ENCODE measurements at places on chromosomes 6 and 20.

GRCh38 chr6:1761477-1761877 is 151.8 kb downstream of the FOXC1 start:
- no peak for DNase-seq

DNA sequence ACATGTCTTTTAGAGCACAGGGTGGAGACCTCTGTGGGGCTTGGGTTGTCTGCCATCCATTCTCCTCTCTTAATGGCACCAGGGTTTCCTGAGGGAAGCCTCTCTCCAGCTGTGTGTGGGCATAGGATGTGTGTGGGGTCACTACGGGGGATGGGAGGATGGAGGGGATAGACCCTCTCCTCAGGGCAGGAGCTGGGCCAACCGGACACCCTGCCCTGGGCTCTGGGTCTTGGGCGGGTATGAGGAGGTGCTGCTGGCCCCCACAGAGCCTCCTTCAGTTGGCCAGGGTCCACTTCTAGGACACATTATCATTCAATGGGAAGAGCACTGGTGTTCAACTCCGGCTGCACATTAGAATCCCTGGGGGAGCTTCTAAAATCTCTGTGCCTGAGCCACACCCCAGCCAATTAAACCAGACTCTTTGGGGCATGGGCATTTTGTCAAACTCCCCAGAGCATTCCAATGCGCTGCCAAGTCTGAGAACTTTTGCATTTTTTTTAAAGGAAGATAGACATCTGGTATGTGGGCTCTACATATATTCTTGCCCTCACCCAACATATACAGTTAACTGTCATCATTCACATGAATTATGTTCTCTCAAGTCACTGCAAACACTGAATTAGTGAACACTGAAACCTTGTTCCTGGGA is 38.5 kb downstream of the TRAM2 start:
- DNase-seq, result no peak

- DNase-seq, result no peak
Observed at GRCh38 chr6:125793863-125794262, 3.1 kb downstream of the NCOA7 start.

DNA sequence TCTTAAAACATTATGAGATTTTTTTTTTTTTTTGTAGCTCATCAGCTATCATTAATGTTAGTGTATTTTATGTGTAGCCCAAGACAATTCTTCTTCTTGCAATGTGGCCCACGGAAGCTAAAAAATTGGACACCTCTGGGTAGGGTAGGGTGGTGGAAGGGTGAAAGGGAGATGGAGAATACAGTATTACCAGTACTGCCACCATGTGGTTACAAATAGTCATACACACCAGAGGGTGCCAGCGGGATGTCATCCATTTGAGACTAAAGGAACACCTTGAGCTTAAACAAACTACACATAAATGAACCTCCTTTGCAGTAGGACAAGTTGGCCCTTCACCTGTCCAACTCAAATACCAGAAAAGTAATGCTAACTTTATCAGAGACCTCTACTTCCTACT is 601.9 kb downstream of the HTR1B start:
- DNase-seq, result no peak

- no peak for DNase-seq
Observed at GRCh38 chr20:8645326-8645725, 423.6 kb upstream of the PLCB4 start.

DNA sequence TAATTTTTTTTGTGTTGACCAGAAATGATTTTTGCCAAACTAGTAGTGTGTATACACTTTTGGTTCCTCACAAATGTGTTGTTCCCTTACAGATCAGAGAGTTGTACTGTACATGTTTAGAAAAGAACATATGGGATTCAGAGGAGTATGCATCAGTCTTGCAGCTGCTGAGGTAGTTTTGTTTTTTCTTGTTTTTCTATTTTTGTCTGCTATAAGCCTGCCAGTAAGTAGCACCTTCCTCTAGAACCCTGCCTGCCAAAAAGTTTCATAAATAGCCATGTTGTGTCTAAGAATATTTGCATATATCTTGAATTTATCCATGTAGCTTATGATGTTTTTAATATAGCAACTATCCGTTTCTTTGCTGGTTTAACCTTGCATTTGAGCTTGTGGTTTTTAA is 46.4 kb downstream of the ORC3 start:
- no peak for DNase-seq

DNA sequence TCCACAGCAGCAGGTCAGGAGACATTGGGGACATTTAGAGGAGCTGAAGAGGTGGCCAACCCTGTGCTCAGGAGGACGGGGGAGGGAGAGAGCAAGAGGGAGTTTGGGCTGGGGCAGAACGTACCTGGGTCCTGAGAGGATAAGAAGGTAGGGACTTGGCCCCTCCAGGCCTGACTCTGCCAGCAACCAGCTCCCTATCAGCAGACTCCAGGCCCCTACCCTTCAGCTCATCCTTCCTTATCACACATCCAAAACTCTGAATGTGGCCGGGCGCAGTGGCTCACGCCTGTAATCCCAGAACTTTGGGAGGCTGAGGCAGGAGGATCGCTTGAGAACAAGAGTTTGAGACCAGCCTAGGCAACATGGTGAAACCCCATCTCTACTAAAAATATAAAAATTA is 5.0 kb downstream of the STMN3 start:
- no peak for DNase-seq

DNA sequence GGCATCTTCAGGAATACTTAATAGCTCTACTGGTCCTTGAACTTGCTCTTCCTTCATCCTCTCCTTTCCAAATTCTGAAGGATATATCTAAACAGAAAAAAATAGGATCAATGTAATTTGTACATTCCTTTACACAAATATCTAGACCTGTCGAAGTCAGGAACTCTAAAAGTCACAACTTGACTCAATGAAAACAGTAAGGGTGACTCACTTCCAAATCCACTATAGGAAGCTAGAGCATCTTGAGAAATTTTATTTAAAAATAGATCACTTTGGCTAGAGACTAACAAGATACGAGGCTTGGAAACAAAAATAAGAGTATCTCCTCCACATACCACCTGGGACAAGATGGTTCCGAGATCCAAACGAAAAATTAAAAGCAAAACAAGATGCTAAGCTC is 12.2 kb downstream of the ESF1 start:
- DNase-seq, result no peak

DNA sequence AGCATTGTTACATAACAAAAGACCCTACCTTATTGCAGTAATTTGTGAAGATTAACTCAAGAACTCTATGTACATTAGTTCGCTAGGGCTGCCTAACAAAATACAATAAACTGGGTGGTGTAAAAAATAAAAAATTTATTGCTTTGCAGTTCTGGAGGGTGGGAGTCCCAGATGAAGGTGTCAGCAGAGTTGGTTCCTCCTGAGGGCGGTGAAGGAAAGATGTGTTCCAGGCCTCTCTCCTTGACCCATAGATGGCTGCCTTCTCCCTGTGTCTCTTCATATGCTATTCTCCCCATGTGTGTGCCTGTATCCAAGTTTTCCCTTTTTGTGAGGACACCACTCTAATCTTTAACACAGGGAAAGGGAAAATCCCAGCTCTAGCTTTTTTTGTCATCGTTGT is 305 bp upstream of the VNN1 start:
- DNase-seq, result no peak

DNA sequence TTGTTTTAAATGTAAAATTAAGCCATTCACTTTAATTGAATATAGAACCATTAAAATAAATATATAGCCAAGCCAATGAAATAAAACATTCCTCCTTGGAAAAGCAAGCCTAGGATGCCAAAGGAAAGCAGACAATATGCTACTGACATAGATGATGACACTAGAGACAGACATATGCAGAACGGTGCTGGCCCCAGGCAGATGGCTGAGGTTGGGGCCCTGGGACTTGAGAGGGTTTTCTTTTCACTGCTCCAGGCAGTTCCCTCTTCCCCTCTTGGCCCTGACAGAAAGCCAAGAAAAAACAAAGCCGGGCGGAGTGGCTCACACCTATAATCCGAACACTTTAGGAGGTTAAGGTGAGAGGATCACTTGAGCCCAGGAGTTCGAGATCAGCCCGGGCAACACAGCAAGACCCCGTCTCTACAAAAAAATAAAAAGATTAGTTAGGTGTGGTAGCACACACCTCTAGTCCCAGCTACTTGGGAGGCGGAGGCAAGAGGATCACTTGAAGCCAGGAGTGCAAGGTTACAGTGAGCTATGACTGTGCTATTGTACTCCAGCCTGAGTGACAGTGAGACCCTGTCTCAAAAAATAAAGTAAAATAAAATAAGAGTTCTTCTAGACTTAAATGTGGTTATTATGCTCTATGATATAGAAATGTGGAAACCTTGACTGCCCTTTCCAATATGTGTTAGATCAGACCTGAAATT is 31.2 kb downstream of the FASTKD5 start:
- no peak for DNase-seq

DNA sequence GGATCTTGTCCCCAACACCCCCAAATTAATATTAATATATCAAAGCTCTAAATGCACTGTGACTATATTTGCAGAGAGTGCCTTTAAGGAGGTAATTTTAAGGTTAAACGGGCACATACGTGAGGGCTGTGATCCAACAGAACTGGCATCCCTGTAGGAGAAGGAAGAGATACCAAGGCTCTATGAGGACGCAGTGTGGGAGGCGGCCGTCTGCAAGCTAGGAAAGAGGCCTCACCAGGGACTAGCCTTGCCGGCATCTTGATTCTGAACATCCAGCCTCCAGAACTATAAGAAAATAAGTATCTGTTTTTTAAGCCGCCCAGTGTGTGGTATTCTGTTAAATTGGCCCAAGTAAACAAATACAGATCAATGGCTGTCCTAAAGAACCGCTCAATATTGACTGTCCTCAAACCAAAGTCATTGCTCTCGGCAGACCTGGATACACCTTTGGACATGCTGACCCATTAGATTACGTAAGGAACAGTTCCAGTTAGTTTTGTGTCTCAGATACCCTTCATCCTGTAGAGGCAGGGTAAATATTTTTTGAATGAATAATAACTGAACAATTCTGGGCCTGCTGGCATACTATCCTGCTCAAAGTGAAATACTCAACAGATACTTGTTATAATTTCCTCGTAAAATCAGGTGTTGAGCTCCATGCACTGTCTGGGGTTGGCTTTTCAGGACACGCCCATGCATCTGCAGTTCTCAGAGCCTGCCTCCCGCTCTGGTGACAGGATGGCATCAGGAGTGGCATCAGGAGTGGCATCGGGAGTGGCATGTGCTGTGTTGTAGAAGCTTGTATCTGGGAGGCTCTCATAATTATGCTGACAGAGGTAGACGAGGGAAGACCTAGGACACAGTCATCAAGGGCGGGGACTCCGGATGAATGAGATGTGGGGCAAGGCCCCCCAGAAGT is 6.3 kb downstream of the PRR18 start:
- DNase-seq, result no peak

- no peak for DNase-seq
Observed at GRCh38 chr6:12585497-12585958, 131.0 kb upstream of the PHACTR1 start.

GRCh38 chr6:96812077-96812703 is 25.1 kb downstream of the GPR63 start:
- DNase-seq, result no peak

GRCh38 chr6:135114355-135115145 is 59.9 kb upstream of the HBS1L start:
- no peak for DNase-seq

- DNase-seq, result no peak
Observed at GRCh38 chr6:6654599-6655575, 66.4 kb downstream of the LY86 start.

DNA sequence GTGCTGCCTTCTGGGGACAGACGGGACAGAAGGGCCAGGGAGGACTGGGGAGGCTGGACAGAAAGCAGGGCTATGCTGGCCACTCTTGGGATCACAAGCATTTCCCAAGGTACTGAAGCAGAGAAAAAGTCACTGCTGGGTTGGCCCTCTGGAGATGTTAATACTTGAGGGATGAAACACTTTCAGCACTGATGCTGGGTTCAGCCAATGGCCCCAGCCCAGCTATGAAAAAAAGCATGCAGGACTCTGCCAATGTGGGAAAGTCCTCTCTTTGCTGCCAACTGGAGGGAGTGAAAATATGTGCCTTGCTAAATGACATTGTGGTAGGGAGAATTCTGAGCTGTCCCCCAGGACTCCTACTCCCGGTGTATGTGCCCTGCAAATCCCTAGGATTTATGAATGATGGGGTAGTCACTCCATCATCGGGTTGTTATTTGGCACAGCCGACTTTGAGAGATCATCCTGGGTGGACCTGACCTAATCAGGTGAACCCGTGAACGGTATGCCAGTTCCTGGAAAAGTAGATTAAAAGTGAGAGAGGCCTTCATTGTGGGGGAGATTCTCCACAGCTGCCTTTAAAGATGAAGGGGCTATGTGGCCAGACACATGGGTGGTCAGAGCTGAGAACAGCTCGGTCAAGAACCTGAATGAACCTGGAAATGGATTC is 119.9 kb upstream of the TRAF3IP2 start:
- DNase-seq, result no peak

GRCh38 chr20:45991616-45992015 is 17.1 kb upstream of the MMP9 start:
- no peak for DNase-seq

DNA sequence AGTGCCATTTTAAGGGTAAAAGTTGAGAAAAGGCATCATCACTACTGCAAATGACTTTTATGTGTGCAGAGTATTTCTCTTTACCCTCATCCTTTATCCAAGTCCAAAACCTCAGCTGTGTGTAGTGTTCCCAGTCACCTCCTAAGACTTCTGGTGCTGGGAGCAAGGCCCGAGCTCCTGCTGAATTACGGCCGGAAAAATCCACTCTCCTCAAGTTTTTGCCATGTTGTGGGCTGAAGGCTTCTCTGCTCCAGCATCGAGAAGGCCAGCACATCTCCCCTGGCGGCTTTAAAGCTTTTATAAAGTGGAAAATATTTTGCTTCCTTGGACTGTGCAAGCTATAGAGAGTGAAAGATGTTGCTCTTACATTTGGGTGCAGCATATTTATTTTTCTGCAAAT is 153.2 kb upstream of the THBS2 start:
- no peak for DNase-seq

DNA sequence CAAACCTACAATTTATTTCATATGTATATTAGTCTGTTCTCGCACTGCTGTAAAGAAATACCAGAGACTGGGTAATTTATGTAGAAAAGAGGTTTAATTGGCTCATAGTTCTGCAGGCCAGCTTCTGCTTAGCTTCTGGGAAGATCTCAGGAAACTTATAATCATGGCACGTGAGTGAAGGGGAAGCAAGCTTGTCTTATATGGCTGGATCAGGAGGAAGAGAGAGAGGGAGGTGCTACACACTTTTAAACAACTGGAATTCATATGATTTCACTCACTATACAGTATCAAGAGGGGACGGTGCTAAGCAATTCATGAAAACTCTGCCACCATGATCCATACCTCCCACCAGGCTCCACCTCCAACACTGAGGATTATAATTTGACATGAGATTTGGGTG is 29.9 kb downstream of the PHACTR2 start:
- DNase-seq, result no peak

- DNase-seq, result no peak
Observed at GRCh38 chr6:44396968-44397367, 9.5 kb downstream of the CDC5L start.

GRCh38 chr20:45187693-45188092 is 13.0 kb downstream of the PI3 start:
- DNase-seq, result no peak

Measured in activated CD4-positive, CD25-positive, alpha-beta regulatory T cell treated with anti-CD3 and anti-CD28 coated beads, Interleukin-2, amount 50 U/mL, for 72 hours (primary cell).